ENCODE measurements at places on chromosomes 16 and 17.
A peak's percentile ranks its signal among the peaks of the same experiment; 100 is the strongest.

- DNase-seq, result no peak
Observed at GRCh38 chr17:17072546-17072945, 30.3 kb downstream of the MPRIP start.

GRCh38 chr16:57153841-57154240 lies 32.0 kb downstream of the PSME3IP1 start:
- DNase-seq, result no peak

- DNase-seq, result no peak
Observed at GRCh38 chr16:11138769-11139325, 117.2 kb downstream of the SOCS1 start.

- DNase-seq, result no peak
Observed at GRCh38 chr17:77637818-77638575, 320.5 kb upstream of the TNRC6C start.

DNA sequence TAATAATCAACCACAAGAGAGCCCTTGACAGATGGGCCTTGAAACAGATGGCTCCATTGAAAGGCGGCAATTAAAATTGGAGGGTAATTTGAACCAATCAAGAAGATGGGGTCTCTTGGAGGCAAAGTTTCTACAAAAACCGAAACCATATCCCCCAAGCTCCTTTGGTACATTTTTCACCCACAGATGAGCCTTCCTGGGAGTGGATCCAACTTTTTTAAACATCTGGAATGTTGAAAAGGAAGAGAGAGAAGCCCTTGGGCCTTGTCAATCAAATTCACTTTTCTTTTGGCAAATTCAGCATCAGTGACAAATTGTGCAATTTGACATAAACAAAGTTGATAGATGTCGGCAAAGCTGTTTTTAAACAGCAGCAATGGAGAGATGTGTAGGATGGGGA lies 13.2 kb upstream of the NUP93 start:
- DNase-seq, result no peak

- no peak for DNase-seq
Observed at GRCh38 chr17:19296786-19297778, 59.9 kb downstream of the EPN2 start.

GRCh38 chr16:21302898-21303528 lies 24.9 kb upstream of the CRYM start:
- no peak for DNase-seq

- no peak for DNase-seq
Observed at GRCh38 chr17:63997341-63998048, 656 bp upstream of the PRR29 start.

GRCh38 chr16:85622683-85623082 lies 9.6 kb downstream of the GSE1 start:
- DNase-seq, result no peak

- DNase-seq, result no peak
Observed at GRCh38 chr17:64651889-64652288, 10.2 kb downstream of the SMURF2 start.

- DNase-seq, result no peak
Observed at GRCh38 chr17:48556229-48556575, 11.3 kb upstream of the HOXB2 start.

GRCh38 chr17:56700919-56701420 lies 107.5 kb downstream of the NOG start:
- DNase-seq, result no peak

DNA sequence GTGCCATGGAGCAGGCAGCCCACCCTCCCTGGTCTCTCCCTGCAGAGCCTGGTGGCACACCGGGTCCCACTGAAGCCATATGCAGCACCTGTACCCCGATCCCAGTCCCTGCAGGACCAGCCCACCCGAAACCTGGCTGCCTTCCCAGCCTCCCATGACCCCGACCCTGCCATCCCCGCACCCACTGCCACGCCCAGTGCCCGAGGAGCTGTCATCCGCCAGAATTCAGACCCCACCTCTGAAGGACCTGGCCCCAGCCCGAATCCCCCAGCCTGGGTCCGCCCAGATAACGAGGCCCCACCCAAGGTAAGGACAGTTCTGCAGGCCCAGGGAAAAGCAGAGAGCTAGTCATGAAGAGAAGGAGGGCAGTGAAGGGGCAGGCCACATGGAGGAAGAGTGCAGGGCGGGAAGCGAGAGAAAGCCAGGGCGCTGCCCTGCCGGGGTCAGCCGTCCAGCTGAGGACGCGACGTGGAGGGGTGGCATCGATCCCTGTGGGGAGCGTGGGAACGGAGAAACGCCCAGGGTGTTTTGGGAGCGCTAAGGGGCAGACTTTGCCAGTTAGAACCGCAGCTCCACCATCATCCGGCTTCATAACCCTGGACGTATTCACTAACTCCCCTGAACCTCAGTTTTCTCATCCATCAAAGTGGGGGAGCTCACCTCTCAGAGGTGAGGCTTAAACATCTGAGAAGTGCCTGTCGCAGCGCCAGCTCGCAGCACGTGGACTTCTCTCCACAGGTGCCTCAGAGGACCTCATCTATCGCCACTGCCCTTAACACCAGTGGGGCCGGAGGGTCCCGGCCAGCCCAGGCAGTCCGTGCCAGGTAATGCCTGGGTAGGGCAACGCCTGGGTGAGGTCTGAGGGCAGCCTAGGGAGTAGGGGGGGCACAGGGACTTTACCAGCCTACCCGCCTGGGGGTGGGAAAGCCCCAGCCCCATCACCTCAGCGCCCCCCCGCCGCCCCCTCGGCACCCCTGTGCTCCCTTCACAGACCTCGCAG lies 7.6 kb upstream of the C17orf107 start:
- no peak for DNase-seq

DNA sequence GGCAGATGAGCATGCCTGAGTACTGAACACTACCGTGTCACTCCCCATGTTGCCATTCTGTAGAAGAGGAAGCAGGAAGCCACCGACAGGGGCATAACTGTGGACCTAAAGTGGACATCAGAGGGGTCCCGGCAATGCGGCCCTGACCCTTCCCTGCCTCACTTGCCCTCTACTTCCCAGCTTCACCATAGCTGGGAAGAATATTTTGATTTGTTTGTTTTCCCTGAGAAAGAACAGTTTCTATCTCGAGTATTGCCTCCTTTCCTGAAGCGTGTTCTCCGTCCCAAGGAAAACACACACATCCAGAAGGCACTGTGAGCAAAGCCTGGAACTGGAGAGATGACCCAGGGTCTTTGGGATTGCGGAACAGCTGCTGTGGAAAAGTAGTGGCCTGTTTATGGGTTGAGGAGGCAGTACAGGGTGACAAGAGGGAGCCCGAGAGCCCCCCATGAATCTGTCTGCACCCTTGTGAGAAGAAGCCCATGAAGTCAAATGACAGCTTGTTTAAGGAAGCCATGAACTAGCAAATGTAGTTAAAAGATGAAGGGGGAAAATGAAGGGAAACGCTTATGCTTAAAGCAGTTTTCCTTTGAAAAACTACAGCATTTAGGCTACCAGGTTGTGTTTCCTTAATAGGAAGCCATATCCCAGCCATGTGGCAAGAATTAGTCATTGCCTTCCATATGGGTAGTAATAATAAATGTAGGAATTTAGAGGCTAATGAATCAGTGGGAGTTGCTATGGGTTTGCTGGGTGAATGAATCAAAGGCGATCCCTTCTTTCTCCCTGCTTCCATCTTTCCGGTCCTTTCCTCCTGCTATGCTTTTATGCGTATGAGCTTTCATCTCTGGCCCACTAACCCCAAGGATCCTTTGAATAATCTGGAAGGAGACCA lies 90.0 kb upstream of the TBX2 start:
- no peak for DNase-seq

GRCh38 chr17:43021741-43022512 lies at the start of gene VAT1:
Gene VAT1 (minus strand): TSS chr17:43022385. CDS start chr17:43022322, 63 bp downstream.
- DNase-seq, result peak; percentile 38

- DNase-seq, result no peak
Observed at GRCh38 chr16:75745242-75745641, 19.0 kb upstream of the CPHXL start.

DNA sequence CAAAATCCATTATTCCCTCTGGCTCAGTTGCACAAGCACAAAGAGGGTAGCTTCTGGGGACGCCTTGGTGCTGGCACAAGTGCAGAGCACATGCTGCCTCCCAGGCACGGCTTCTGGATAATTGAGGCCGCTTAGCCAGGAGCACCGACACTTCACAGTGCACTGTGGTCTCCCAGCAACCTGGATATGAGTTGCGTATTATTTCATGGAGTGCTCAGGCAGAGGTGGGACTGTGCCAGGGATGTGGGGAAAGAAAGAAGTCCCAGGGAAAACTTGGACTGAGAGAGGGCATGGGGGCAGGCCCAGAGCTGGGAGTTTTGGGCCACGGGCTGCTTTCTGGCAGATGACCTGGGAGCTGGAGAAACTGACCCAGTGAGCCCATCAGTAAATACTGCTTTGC lies 37.5 kb downstream of the MPRIP start:
- no peak for DNase-seq

DNA sequence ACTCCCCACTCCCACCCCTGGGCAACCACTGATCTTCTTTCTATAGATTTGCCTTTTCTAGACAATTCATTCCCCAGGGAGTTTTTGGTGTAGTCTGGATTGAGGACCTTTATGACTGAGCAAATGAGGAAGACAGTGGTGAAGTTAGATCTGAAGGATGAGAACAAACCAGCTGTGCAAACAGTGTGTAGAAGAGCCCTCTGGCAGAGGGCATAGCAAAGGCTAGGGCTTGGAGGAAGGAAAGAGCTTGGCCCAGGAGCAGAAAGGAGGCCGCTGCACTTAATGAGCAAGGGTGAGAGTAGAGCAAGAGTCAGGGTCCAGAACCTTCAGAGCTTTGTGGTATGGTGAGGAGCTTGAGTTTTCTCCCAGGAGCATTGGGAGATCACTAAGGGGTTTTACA lies 352.7 kb downstream of the CA10 start:
- DNase-seq, result no peak

DNA sequence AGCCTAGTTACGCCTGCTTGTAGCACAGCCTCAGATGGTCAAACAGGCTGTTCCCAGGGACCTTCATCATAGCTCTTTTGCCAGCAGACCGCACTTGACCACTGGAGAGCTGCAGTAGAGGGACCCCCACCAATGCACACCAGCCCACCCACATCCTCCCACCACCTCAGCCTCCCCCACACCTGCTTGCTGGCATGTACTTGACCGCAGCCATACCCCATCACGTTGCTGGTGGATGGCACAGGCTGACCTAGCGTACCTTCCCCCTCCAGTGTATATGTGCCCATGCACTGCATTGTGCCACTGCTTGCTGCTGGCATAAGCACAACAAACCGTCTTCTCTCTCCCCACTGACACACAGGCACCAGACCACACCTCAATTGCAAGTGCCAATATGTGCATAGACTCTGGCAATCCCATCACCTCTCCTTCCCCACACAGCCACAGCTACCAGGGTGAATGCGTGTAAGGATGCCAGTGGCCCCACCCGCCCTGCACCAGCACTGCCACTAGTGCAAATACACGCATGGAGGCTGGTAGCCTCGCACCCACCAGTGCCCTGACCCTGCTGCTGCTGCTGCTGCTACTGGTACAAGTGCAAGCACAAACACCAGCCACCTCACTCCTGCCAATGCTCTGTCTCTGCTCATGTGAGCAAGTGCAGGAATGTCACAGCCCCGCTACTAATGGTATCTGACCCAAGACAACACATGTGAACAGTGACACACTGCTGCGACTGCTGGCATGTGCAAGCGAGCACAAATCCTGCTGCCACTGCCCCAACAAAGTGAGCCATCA lies 1377.6 kb downstream of the CDH11 start:
- no peak for DNase-seq

- no peak for DNase-seq
Observed at GRCh38 chr16:11032922-11033291, 88.5 kb downstream of the CLEC16A start.

GRCh38 chr16:24671455-24671954 lies 57.9 kb upstream of the TNRC6A start:
- DNase-seq, result no peak

- no peak for DNase-seq
Observed at GRCh38 chr17:64008830-64009229, 10.7 kb downstream of the PRR29 start.

DNA sequence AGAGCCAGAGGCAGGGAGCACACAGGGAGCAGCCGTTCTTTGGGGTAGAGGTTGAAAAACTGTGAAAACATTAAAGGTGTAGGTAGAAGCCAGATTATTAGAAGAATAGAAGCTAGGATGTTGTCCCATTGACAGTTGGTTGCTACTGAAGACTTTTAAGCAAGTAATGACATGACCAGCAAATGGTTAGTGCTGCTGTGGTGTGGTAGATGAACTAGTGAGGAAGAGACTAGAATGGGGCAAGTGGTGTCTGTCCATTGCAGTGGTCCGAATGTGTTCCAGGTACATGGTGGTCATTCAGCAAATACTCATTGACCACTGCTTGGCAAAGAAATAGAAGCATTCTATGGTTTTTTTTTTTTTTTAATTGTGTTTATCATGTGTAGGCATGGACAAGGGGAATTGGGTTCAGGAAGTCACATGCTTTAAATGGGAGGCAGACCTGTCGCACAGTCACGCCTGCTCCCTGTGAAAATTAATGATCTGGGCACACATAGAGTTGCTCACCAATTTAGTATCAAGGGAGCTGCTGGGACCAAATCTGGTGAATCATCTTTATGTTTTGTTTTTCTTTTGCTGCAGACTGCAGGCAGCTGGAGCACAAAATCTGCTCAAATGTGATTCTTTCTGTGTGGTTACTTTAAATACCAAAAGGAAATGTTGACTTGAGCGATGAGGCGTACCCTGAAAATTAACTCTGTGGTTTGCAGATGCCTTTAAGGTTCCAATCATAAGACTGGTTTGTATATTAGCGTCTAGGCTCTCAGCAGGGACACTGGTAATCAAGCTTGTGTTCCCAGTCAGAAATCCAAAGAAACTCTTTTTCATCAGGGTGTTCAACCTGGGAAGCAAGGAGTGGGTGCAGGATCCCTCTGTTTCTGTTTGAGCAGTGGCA lies 30.7 kb downstream of the YPEL2 start:
- no peak for DNase-seq

DNA sequence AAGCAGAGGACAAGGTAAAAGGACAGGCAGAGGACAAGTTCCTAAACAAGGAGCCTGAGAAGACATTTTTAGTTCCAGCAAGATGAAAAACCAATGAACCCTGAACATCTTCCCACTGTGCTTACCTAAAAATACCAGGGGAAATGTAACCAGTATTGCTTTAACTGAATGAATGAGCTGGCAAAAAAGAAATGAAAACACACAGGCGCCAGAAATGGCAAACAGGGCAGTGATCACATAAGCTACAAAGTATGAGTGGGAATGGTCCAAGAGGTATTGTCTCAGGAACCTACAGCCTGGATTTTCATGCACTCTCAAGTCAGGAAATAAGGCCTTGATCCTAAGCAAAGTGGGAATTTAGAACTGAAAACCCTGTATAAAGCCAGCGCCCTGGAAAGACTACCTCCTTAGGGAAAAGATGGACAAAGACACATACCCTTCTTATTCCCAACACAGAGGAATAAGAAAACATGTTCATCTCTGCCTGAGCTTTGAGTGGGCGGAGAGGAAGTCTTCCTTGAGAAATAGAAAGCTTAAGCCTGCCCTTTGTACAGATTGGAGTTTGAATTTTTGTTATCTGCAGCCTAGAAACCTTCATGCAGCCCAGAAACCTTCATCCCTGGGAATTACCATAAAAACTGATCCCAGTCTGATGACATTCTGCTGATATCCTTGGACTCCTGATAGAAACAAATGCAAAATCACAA lies 2.1 kb downstream of the CMTM2 start:
- no peak for DNase-seq
